ENCODE measurements at places on chromosomes 11 and 22.

- DNase-seq, result no peak
These were observed 307 bp upstream of the MRPL16 start for GRCh38 chr11:59810911-59811259.

- no peak for DNase-seq
These were observed 22.4 kb downstream of the DUSP8 start for GRCh38 chr11:1549338-1550330.

GRCh38 chr11:93718057-93718563 is 23.2 kb downstream of the TAF1D start:
- DNase-seq, result no peak

DNA sequence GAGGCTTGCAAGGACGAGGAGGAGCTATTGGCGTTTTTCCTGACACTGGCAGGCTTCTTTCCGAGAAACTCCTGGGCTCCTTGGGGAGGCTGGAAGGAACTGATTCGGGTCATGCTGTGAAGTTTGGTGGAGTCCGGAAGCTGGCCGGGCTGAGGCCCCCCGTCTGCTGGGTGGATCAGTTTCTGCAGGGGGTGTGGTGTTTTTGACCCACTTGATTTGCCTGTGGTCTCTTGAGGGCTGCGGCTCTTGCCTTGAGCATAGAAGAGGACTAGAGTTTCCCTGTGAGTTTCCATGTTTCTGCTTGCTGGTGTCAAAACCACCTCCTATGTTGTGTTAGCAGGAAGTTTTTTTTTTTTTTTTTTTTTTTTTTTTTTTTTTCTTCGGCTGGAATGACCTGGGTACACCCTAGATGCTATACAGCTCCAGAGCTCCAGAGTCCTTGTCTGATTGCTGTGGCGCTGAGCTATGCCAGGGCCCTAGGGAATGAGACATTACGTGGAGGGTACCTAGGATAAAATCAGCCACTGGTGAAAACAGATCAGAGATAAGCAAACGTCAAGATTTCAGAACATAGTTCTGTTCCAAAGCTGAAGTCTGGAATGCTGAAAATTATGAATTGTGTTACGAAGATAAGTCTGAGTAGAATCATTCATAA is 728 bp downstream of the TBC1D22A start:
- DNase-seq, result no peak

DNA sequence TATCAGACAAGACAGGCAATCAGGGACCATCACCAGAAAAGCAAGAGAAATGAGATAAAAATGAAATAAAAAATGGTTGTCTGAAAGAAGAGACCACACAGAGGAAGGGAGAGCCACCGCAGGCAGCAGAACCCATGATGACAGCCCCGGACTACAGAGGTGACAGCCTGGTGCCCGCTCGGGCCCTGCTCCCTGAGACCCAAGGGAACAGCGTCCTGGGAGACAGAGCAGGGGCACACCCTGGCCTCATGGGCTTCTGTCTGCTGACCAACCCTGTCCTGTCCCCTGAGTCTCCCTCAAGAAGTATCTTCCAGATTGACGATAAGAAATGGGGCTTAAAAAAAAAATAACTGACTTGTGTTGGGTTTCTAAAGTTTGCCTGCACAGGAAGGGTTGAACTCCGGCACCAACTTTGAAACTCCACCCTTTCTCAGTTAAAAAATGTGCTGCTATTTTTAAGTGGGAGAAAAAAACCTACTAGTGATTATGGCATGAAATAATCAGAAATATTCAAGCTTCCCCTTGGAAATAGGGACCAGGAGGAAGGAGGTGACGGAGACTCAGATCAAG is 70.1 kb upstream of the TTLL12 start:
- no peak for DNase-seq

GRCh38 chr11:12075822-12076821 is 34.3 kb upstream of the MICAL2 start:
- DNase-seq, result peak; percentile 100

- no peak for DNase-seq
These were observed 6.0 kb upstream of the OMP start for GRCh38 chr11:77096591-77097019.

DNA sequence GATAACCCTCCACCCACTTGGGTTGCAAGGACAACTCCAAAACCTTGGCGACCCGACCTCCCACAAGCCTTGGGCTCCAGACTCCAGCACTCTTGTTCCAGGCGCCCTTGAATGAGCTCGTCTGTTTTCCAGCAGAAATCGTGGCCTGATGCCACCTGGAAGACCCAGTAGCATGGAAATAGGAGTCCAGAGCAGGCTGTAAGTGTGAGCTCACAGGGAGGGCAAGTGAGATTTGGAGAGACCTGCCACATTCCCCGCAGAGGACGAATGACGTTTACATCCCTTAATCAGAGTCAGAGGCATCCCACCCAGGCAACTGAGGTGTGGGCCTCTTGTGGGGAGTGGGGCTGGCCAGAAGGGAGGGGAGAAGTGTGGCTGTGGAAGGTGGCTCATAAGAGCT is 71.9 kb downstream of the LDLRAD3 start:
- no peak for DNase-seq

- no peak for DNase-seq
These were observed 73.4 kb downstream of the WNT7B start for GRCh38 chr22:45903355-45904135.

DNA sequence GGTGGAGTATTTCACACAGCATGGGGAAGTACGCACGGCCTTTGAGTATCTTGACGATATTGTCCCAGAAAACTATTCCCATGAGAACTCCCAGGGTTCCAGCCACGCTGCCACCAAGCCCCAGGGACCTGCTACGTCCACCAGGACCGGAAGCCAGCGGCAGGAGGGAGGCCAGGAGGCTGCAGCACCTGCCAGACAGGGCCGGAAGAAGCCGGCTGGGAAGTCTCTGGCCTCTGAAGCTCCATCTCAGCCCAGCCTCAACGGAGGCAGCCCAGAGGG is 32.6 kb downstream of the IGHMBP2 start:
- no peak for DNase-seq

DNA sequence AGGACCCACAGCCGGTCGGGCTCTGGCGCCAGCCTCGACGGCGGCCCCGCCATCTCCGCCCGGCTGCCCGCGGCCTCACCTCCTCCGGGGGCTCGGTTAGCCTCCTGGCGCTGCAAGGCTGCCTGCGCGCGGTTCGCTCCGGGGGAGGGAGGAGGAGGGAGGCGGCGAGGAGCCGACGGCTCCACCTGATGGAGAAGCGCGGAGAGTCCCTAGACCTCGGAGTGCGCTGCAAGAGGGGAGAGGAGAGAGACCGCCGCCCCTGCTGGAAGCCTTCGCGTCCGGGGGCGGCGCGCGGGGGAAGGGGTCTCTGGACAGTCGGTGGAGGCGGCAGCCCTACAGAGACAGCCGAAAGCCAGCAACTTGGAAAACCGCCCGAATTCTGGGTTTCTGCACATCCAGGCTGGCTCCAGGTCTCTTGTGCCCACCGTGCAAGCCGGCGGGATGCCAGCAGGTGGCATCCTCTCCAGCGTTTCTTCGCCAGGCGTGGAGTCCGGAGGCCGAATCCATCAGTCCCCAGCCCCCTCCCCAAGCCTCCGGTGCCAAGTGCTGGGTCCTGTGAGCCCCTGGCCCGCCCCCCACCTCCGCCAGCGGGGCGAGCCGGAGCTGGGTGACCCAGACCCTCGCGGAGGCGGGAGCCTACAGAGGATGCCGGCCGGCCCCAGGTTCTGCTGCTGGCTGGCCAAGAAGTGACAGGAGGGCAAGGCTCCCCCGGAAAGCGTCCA is 2.9 kb upstream of the KIRREL3 start:
- DNase-seq, result no peak

GRCh38 chr11:111466615-111467014 is 45.6 kb downstream of the BTG4 start:
- no peak for DNase-seq

DNA sequence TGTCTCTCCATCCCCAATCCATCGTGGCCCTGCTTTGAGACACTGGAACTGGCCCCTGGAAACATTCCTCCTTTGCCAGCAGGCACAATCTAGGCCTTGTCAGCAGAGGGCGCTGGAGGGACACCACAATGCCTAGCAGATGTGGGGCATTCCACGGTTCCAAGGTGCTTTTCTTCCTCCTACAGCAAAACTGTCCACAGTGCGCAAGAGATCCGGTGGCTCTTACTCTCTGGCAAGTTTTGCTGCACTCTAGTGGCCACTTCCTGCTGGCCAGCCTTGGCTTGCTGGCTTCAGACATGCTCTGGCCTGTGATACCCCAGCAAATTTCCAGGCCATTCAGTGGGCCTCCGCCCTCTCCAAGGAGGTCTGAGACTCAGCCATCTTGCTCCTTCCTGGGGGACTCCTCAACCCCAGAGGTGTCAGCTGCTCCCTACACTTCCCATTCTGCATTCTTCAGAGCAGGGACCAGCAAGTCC is 17.1 kb upstream of the RBM4B start:
- peak; percentile 96 for DNase-seq

- DNase-seq, result no peak
These were observed 246.8 kb downstream of the BUD13 start for GRCh38 chr11:116525961-116526495.

DNA sequence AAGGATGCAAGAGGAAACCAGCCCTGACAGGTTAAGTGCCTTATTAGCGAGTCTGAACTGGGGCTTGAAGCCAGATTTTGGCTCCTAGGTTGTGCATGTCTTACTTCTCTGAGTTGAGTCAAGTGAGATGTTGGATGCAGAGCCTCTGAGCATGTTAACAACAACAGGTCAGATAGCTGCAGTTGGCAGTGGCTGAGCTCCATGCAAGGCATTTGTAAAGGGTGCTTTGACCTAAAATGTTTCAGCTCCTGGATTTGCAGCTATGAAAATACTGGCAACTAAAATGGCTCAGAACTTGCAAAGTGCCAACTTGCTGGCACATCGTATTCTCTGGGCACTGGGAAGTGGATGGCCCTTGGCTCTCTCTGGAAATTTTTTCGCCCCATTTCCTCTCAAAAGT is 16.4 kb upstream of the CSRP3 start:
- no peak for DNase-seq

DNA sequence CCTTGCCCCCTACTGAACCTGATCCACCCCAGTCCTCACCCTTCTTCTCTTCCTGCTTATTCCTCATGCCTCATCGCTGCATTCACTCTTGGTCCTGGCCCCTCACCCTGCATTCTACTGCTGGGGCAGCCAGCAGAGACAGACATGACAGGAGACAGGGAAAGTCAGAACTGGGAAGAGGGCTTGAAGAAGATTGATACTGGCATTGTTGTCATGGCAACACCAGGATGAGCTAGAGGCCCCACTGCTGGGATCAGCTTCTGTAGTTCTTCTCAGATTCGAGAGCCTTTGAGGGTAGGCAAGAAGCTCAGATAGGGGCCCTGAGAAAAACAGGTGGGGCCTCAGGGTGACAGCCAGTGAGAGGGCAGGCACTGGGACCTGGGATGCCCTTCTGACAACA is 264.3 kb downstream of the MIAT start:
- DNase-seq, result no peak

- no peak for DNase-seq
These were observed 34.2 kb downstream of the CCDC81 start for GRCh38 chr11:86408845-86409244.

GRCh38 chr11:70710192-70710591 is 311.9 kb downstream of the CTTN start:
- no peak for DNase-seq

- no peak for DNase-seq
These were observed 25.1 kb downstream of the OR10A6 start for GRCh38 chr11:7905961-7906429.

- DNase-seq, result no peak
These were observed 1098.6 kb upstream of the CCDC90B start for GRCh38 chr11:84384731-84385130.

DNA sequence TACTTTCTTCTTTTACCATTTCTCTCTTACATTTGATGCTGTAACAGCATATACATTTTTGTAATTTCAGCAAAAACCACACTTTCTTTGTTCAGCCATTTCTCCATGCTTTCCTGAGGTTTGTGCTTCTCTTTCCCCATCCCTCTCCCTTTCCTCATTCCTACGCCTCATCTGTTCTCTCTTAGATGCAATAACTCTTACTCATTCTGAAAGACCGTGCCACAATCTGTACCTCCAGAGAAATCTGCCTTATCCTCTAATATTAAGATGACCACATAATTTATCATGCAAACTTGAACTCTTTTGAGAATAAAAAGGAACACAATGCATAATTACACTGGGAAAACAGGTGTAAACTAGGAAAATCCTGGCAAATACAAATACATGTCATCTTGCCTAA is 588.9 kb downstream of the JRKL start:
- no peak for DNase-seq

DNA sequence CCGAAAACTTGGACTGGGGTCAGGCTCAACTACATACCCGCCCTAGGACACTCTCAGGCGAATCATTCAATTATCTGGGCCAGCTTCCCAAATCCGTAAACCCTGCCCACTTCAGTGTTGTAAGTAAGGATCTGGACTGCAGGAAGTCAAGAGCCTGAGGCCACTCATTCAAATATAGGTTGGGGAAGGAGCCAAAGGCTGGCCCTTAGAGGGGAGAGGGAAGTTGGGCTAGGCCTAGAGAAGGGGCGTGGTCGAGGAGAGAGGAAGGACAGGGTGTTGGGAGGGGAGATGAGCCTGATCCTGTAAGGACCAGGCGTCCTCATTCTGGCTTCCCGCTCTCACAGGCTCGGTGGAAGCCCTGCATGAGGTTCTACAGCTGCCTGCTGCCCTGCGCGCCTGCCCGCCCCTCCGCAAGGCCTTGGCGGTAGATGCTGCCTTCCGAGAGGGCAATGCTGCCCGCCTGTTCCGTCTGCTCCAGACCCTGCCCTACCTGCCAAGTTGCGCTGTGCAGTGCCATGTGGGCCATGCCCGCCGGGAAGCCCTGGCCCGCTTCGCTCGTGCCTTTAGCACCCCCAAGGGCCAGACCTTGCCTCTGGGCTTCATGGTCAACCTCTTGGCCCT is 3.0 kb downstream of the SAC3D1 start:
- DNase-seq, result no peak

- DNase-seq, result no peak
These were observed 2.2 kb downstream of the PNPLA2 start for GRCh38 chr11:820655-821511.

DNA sequence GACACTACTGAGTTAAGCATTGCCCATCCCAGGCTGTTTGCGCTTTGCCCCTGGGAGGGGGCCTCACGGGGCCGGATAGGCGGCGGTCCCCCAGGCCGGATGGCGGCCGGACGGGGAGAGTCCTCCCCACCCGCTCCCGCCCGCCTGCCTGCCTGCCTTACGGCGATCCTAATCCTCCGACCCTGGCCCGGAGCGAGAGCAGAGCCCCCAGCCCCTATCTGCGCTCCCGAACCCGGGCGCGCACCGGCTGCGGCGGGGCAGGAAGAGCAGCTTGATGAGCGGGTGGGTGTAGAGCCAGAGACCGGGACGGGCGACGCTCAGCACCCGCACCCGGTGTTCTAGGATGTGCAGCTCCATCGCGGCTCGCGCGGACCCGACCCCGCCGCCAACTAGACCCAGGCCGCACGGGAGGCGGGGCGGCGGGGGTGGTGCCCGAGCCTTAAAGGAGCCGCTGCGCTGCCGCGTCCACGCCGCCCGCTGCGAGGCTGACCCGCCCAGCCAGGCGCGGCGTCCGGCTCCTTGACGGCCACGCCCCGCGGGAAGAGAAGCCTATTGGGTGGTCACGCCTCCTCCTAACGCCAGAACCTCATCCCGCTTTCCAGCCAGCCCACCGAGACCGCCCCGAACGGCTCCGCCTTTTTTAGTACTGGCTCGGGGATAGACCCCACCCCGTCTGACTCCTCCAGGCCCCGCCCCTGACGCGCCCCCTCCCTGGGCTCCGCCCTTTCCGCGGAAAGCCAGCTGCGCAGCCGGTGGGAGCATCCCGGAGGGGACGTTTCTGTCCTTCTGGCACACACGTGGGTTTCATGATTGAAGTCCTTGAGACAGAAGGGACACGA is at the start of gene CASTOR1:
Gene CASTOR1, minus strand, starts transcription at position 365 of the 839 bp plus-strand sequence. Its CDS starts 8 bp downstream, at position 357.
- DNase-seq, result peak; percentile 92

GRCh38 chr11:62858201-62858600 is 18.8 kb upstream of the WDR74 start:
- DNase-seq, result no peak

All from non-pigmented ciliary epithelial cell (primary cell).